ENCODE measurements at places on chromosomes 13 and 19.

GRCh38 chr13:42984026-42984425, 8.0 kb downstream of the EPSTI1 start:
- DNase-seq = no peak

GRCh38 chr19:33286899-33287298, 15.4 kb downstream of the CEBPA start:
- no peak for DNase-seq

DNA sequence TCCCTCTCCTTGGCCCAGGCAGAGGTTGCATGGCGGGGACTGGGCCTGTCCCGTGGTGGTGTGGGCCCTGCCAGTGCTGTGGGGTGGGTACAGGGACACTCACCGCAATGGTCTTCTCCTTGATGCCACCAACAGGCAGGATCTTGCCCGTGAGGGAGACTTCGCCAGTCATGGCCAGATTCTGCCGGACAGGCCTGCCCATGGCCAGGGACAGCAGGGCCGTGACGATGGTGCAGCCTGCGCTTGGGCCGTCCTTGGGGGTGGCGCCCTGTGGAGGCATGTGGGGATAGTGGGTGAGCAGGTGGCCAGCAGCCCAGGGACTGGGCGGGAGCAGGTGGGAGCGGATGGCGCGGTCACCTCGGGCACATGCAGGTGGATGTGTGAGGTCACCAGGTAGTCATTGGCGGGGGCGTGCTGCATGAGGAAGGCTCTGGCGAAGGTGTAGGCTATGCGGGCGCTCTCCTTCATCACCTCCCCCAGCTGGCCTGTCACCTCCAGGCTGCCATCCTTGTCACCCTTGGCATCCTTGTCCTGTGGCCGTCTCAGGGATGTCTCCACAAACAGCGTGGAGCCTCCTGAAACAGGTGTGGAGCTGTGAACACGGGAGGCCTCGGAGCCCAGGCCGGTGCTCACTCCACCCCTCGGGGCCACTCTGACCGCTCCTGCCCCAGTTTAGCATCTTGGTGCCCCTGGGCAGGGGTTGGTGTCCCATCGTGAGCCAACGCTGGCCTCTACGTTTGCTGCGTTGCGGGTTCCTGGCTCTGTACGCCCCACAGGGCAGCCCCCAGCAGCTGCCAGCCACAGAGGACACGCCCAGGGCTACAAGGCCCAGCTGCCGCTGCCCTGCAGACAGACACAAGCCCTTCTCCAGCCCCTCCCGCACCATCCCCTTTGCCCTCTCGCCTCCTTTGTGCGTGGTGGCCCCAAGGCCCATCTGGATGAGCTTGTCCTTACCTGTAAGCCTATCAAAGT, 3.4 kb downstream of the RPL36 start:
- no peak for DNase-seq

GRCh38 chr13:59679254-59679653, 484.5 kb downstream of the DIAPH3 start:
- DNase-seq = no peak

- DNase-seq = no peak
These were observed 36.0 kb downstream of the BICRA start for GRCh38 chr19:47644743-47645482.

GRCh38 chr19:10288662-10289166, 1.0 kb upstream of the ICAM5 start:
- DNase-seq = peak; percentile 75

DNA sequence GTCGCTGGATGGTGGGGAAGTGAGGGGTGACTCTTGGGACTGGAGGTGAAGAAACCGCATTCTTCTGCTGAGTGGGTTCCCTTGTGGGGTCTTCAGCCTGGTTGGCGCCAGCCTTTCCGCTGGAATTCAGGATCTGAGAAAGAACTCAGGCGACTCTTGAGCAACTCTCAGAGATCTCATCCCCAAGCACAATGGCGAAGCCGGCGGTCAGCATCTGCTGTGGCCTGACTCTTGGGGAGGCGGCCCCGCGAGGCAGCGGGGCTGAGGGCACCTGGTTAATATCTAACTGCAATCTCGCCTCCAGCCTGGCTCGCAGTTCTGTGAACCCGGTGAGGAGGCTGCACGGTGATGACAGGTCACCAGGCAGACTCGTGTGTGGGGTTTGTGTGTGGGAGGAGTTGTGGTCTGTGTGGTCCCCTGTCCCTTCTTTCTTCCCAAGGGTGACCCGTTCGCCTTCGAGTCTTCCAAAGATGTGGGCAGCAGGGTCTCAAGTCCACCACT, 883 bp downstream of the ZNF441 start:
- no peak for DNase-seq

- DNase-seq = no peak
These were observed at the start of gene LHB for GRCh38 chr19:49017041-49017665. Gene LHB (minus strand): TSS chr19:49017091. CDS start chr19:49017081, 10 bp downstream.

DNA sequence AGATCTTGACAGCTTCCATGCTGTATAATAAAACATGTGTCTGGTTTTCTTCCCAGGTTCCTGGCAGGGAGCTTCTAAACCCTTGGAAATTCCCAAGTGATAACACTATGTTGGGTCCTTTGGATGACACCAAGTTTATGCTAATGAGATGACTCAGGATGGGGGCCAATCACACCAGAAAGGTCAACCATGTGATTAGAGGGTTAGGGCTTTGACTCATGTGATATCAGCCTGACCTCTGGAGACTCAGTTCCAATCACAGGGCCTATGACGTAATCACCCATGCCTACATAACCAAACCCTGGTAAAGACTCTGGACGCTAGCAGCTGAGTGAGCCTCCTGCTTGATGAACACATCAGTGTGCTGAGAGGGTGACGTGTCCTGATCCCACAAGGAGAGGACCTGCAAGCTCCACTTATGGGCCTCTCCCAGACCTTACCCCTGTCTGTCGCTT, 203.6 kb downstream of the DCLK1 start:
- peak; percentile 50 for DNase-seq

DNA sequence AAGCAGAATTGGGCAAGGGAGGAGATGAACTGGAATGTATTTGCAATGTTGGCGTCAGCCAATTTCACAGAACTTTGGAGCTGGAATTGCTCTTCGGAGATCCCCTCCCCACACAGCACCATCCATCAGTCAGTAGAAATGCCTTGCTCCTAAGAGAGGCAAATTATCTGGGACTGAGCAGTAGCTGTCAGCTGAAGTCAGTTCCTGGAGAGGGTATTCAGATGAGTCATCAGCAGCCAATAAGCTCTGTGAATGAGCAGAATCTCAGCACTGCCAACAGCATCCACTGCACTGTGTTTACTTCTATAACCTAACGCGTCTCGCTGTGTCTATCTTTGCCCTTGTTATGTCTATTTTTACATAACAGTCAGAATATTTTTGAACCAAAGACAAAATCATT, 213.7 kb downstream of the SLITRK5 start:
- DNase-seq = no peak

- no peak for DNase-seq
These were observed 290.4 kb downstream of the TEX29 start for GRCh38 chr13:111610879-111611278.

- DNase-seq = no peak
These were observed 3.5 kb upstream of the OR10H4 start for GRCh38 chr19:15945301-15945700.

DNA sequence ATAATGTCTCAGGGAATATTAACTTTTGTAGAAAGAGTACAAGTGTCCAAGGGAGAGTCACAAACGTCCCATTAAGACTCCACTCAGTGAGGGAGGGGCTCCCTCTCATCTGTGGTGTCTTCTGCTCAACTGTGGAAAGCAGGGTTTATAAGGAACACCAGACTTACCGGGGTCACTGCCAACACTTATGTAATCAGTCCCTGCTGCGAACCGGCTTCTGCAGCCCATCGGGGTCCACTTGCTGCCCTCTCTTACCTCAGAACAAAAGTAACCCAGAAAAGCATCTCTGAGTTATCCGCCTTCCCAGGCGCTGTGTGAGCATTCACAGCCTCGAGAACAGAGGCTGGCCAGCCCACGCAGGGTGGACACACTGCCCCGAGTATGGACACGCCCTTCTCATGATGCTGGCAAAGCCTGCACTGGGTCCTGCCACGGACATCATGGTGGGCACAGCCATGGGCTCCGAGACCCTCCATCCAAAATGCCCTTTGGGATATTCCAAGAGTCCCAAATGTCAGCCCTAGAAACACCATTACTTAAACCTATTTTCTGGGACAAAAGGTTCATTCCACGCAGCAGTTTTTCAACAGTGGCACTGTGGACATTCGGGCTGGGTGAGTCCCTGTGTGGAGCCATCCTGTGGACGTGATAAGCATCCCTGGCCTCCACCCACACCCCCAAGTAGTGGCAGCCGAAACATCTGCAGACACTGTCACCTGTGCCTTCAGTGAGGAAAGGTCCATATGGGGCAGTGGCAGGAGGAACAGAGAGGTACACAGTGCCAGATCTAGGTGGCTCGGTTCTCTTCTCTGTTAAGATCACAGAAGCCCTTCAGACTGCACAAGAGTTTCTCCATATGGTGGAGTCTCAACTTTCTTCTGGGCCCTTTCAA, 63.9 kb downstream of the STK24 start:
- DNase-seq = no peak

GRCh38 chr13:113951246-113951999, 22.5 kb downstream of the C13orf46 start:
- DNase-seq = peak; percentile 61

DNA sequence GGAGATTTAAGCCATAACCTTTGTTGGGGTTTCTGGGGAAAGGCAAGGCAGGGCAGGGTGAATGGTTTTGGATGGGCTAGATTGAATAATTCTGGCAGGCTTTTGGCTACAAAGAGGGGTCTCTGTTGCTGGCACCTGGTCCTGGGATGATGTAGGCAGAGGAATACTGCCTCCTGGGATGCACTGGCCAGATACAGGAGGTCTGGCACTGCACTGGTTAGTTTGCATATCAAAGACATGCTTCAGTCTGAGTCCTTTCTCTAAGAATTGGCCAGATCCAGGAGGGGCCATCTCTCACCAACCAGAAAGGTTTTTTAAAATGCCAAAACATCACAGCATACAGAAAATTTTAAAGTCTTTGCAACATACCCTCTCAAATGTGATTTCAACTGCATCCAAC, 8.0 kb upstream of the MEDAG start:
- DNase-seq = no peak

- DNase-seq = no peak
These were observed 478 bp downstream of the LMO7 start for GRCh38 chr13:75636436-75637180.

GRCh38 chr13:94534166-94534565, 54.7 kb upstream of the DCT start:
- no peak for DNase-seq

GRCh38 chr13:37681281-37682032, 82.9 kb upstream of the POSTN start:
- DNase-seq = no peak

DNA sequence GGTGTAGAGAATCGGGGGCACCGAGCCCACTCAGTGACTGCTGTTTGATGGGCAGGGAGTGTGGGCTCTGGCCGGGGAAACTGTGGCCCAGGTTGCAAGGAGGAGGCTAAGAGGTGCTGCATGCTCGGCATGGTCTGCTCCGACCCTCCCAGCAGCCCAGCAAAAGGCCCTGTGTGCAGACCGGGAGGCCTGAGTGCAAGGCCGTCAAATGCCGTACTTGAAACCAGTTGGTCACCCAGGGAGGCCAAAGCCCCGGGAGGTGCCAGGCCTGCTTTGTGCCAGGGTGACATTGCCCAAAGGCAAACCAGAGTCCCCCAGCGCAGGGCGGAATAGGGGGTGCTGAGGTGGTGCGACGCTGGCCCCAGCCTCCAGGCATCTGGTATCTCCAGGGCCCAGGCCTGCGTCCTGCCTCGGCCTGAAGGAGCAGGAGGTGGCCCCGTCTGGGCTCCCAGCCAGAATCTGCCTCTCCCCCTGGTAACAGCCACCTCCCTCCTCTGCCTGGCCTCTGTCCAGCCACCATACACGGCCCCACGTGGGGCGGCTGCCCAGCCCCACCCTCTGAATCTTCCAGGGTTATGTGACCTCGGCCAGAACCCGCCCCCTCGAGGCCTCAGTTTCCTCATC, 4.0 kb downstream of the PIK3R2 start:
- DNase-seq = peak; percentile 62

DNA sequence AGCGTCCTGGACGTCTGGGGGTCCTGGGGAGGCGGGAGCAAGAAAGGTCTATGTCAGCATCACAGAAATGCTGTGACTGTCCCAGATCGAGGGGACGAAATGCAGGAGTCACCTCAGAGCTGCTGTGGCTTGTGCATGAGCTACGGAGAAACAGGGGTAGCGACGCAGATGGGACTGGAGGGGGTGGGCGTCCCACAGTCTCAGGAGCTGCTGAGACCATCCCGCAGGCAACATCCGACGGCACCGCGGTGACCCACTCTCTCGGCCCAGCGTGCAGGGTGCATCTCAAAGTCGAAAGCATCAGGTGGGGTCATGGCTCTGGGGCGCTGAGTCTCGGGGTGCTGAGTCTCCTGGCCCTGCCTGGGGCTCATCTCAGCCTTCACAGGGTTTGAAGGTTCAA, 37.4 kb upstream of the C13orf46 start:
- no peak for DNase-seq

DNA sequence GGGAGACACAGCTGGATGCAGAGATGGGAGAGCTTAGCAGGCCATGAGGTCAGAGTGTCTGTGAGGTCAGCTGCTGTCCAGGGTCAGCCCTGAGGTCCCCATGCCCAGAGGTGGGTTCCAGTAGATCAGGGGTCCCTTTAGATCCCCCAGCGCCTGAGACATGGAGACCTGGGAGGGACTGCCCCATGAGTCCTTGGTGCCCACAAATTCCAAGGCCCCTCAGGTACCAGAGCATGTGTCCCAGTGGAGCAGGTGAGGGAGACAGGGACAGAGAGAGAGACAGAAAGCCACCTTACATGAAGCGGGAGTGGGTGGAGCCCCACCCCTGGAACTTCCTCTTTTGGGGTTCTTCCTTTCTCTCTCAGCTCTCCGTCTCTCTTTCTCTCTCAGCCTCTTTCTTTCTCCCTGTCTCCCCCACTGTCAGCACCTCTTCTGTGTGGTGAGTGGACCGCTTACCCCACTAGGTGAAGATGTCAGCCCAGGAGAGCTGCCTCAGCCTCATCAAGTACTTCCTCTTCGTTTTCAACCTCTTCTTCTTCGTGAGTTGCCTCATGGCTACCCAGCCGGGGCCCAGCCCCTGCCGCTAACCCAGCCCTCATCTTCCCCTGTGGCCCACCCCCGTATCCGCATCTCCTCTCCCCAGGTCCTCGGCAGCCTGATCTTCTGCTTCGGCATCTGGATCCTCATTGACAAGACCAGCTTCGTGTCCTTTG, at the start of gene CD37:
Gene CD37, plus strand, starts transcription at position 336 of the 713 bp plus-strand sequence. Its CDS starts 135 bp downstream, at position 471.
- no peak for DNase-seq

DNA sequence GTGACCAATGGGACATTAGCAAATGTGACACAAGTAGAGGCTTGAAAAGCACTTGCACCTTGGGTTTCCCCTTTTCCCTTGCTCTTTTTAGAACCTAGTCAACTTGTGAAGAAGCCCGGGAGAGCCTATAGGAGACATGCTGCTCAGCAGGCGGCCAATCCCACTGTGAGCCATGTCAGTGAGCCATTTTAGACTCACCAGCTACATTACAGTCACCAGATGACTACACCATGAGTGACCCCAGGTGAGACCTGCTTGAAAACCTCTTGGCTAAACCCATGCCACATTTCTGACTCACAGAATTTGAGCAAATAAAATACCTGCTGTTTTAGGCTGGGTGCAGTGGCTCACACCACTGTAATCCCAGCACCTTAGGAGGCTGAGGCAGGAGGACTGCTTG, 317.5 kb downstream of the KLF12 start:
- no peak for DNase-seq
